Right lobe of liver (tissue), 6 donors: ENCODE measurements at places on chromosomes 3 and 15. TPM values are rescaled to one million over a fixed set of nuclear protein-coding genes. Genes with fewer than 3 reads are reported as not detected.
A peak's percentile ranks its signal among the peaks of the same experiment; 100 is the strongest.

DNA sequence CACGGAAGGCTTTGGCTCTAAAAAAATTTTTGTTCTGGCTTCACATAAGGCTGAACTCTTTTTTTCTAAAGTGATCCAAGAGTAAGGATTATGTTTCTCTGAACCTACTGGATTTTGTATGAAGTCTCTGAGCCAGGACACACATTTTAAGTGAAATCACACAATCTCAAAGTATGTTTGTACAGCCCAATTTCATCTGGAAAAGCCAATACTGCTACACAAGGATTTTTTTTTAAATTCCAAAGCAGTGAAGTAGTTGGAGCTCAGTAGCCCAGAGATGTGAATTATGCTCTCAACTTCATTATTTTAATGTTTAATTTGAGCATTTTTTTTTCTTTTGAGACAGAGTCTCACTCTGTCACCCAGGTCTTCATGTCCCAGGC is 243.9 kb downstream of the FAM43A start:
- no peaks in the 10 kb centered on the region for H3K4me1 ChIP-seq
- H3K4me3 ChIP-seq: no peak overlapping the region
- no peaks in the 10 kb centered on the region for H3K27me3 ChIP-seq
- no peaks in the 10 kb centered on the region for H3K36me3 ChIP-seq

GRCh38 chr15:29103824-29104565 is 165.6 kb downstream of the NSMCE3 start:
- H3K36me3 ChIP-seq: no peaks in the 10 kb centered on the region
- DNase-seq: peak; percentile 56
- H3K4me3 ChIP-seq: peak overlapping the region; percentile 21
- no peaks in the 10 kb centered on the region for H3K27me3 ChIP-seq
- no peaks in the 10 kb centered on the region for H3K4me1 ChIP-seq

- no peaks in the 10 kb centered on the region for H3K27me3 ChIP-seq
- no peak overlapping the region for H3K4me3 ChIP-seq
- peaks cover 56% of the 10 kb centered on the region for H3K36me3 ChIP-seq
- H3K27ac ChIP-seq: no peak overlapping the region
- no peaks in the 10 kb centered on the region for H3K4me1 ChIP-seq
- peak; percentile 45 for DNase-seq
Observed at GRCh38 chr3:52253314-52254304, 8.1 kb downstream of the PPM1M start.

DNA sequence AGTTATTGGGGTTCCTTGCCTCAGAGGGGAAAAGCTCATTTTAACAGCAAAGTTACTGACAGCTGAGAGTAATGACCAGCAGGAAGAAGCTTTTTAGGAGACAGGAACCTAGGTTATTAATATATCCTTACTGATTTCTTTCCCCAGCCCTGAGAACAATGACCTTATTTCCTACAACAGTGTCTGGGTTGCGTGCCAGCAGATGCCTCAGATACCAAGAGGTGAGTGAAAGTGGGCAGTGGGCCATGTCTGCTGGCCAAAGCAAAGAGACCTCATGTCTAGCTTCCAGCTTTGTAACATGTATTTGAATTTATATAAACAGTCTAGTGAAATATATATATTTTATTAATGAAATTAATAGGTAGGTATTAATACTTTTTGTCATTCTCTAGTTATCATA is 5.0 kb downstream of the CCNDBP1 start:
- H3K27me3 ChIP-seq: no peaks in the 10 kb centered on the region
- no peak overlapping the region for H3K4me3 ChIP-seq
- no peak overlapping the region for H3K27ac ChIP-seq
- peak; percentile 61 for DNase-seq

DNA sequence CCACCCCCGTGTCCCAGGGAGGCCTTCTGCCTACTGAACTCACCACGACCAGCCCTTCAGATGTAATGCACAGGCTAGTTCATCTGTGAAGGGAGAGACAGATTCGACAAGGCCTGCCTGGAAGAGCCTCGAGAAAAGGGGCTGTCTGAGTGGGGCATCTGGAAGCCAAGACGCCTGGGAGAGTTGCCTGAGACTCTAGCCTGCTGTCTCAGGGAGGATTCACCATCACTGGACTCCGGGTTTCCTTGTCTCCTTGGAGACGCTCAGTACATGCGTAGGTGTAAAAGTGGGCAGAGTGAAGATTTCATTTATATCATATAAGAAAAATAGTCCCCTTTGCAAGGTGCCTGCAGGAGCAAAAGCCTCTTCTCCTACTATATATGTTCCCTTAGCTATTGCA is 468.9 kb downstream of the FOXP1 start:
- no peak overlapping the region for H3K27ac ChIP-seq
- H3K36me3 ChIP-seq: no peaks in the 10 kb centered on the region
- no peaks in the 10 kb centered on the region for H3K27me3 ChIP-seq
- DNase-seq: no peak
- no peak overlapping the region for H3K4me3 ChIP-seq

DNA sequence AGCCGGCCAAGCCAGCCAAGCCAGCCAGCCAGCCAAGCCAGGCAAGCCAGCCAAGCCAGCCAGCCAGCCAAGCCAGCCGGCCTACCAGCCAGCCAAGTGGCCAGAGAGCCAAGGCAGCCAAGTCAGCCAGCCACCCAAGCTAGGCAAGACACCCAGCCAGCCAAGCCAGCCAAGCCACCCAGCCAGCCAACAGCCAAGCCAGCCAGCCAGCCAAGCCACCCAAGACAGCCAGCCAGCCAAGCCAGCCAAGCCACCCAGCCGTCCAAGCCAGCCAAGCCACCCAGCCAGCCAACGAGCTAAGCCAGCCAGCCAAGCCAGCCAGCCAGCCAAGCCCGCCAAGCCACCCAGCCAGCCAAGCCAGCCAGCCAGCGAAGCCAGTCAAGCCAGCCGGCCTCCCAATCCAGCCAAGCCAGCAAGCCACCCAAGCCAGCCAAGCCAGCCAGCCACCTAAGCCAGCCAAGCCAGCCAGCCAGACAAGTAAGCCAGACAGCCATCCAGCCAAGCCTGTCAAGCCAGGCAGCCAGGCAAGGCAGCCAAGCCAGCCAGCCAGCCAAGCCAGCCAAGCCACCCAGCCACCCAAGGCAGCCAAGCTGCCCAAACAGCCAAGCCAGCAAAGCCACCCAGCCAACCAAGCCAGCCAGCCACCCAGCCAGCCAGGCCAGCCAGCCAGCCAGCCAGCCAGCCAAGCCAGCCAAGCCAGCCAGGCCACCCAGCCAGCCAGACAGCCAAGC is 200.5 kb downstream of the GOLGA6L6 start:
- no peak overlapping the region for H3K4me3 ChIP-seq
- no peak overlapping the region for H3K27ac ChIP-seq
- H3K36me3 ChIP-seq: no peaks in the 10 kb centered on the region
- no peaks in the 10 kb centered on the region for H3K27me3 ChIP-seq
- H3K4me1 ChIP-seq: no peaks in the 10 kb centered on the region

DNA sequence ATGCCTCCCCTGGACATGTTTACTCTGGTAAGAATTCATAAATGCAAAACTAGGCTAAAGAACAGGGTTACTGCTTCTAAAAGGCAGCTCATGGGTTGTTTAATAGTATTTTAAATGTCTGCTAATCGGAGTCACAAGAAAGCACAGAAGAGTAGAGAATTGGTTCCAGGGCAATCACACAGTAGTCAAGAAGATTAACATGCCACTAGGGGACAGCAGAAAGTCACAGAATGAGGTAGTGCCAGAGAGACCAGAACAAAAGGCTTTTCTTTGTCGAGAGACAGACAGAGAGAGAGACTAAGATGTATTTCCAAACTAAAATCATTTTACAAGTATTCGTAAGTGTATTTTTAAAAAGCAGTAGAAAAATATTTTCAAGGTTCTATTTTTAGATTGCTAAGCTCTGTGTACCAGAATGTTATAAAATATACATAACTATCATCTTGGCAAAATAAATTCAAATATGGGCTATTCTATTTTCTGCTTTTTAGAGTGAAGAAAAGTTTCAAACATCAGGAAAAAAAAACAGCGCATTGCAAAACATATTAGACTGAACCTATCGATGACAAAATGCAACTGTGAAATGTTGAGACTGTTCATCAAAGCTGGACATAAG is 78.3 kb upstream of the CDIN1 start:
- no peak for DNase-seq
- no peak overlapping the region for H3K4me3 ChIP-seq
- H3K27me3 ChIP-seq: no peaks in the 10 kb centered on the region
- no peaks in the 10 kb centered on the region for H3K36me3 ChIP-seq
- H3K4me1 ChIP-seq: no peaks in the 10 kb centered on the region
- no peak overlapping the region for H3K27ac ChIP-seq

DNA sequence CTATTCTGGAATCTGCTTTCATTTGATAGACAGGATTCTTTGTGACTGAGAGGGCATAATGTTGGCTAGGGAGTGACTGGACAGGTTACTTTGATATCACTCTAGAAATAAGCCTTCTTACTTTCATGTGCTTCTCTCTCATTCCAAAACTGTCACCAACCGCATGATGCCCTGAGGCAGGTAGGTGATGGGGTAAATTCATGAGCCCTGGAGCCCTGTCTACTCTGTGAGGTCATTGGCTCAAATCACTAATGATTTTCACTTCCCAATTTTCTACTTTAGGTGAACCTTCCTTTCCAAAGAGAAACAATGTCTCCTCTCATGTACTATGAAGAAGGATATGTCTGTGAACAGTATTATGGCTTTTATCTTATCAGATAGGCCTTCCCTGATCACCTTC is 596.7 kb downstream of the TUSC7 start:
- H3K4me1 ChIP-seq: peaks cover 5% of the 10 kb centered on the region
- H3K27me3 ChIP-seq: no peaks in the 10 kb centered on the region
- H3K4me3 ChIP-seq: no peak overlapping the region
- H3K27ac ChIP-seq: no peak overlapping the region
- DNase-seq: no peak

DNA sequence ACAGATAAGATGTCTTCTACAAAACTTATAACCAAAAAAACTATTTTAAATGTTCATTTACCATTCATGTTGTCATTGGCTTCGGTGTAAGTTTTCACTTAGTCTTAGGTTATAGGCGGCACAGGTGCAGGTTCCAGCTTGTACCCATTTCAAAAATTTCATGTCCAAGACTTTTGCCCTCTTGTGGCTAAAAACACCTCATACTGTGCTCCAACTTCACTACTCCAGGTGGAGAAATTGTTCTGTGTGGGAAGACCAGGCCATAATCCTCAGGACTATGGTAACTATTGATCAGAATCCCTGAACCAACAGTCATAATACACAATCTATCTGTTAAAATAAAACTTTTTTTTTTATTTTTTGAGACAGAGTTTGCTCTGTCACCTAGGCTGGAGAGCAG is 95.2 kb upstream of the ATP11B start:
- no peaks in the 10 kb centered on the region for H3K36me3 ChIP-seq
- H3K4me3 ChIP-seq: no peak overlapping the region
- H3K27ac ChIP-seq: peak overlapping the region; percentile 44

GRCh38 chr3:78970656-78971055 is 797.1 kb downstream of the ROBO1 start:
- H3K36me3 ChIP-seq: no peaks in the 10 kb centered on the region
- H3K27ac ChIP-seq: no peak overlapping the region
- H3K4me1 ChIP-seq: no peaks in the 10 kb centered on the region
- DNase-seq: no peak

DNA sequence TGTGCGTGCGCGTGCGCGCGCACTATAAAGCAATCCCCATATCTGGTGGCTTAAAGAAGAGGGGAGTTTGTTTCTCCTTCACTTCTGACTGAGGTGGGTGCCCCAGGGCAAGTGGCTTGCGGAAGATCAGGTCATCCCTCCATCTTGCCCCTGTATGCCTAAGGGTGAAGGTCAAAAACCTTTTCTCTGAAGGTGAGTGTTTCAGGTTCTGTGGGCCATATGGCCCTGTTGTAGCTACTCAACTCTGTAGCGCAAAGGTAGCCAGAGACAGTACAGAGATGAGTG is 5.5 kb downstream of the ABTB1 start:
- no peak overlapping the region for H3K27ac ChIP-seq
- no peaks in the 10 kb centered on the region for H3K4me1 ChIP-seq
- no peaks in the 10 kb centered on the region for H3K36me3 ChIP-seq
- no peak for DNase-seq
- H3K4me3 ChIP-seq: no peak overlapping the region
- no peaks in the 10 kb centered on the region for H3K27me3 ChIP-seq

DNA sequence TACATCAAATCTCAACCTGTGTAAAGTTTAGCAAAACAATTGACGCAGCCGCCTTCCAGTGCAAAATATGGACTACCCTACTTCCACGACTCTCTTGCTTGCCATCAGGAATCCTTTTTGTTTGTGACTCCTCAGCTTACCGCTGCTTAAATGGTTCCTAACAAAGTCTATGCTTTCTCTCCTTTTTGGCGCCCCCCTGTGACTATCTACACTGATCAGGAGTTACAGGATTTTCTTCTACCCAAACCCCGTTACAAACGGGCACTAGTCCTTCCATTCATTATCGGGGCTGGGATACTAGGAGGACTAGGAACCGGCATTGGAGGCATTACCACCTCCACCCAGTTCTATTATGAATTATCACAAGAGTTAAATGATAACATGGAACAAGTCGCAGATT is 184.0 kb downstream of the IGSF11 start:
- no peak overlapping the region for H3K4me3 ChIP-seq
- no peaks in the 10 kb centered on the region for H3K4me1 ChIP-seq
- no peaks in the 10 kb centered on the region for H3K27me3 ChIP-seq
- H3K36me3 ChIP-seq: no peaks in the 10 kb centered on the region

GRCh38 chr3:63857311-63857710 is 6.3 kb downstream of the THOC7 start:
- no peaks in the 10 kb centered on the region for H3K36me3 ChIP-seq
- H3K4me3 ChIP-seq: no peak overlapping the region
- no peaks in the 10 kb centered on the region for H3K4me1 ChIP-seq
- H3K27ac ChIP-seq: no peak overlapping the region
- no peaks in the 10 kb centered on the region for H3K27me3 ChIP-seq

DNA sequence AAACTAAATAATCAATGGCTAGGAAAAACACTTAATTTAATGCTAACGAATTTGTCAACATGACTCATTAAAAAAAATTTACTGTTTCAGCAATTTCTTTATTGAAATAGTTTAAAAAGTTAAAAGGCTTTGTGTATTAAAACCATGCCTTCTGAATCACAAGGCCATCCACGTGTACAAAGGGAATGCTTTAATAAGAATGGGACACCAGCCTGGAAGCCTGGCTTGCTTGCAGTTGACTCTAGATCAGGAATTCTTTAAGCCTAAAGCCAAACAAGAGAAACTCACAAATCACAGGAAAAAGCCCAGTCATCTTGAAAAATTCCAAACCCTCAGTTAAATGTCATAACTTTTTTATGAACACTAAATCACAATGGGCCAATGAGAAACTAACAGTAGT is 137.6 kb downstream of the PEAK1 start:
- H3K27me3 ChIP-seq: no peaks in the 10 kb centered on the region
- no peak for DNase-seq
- no peaks in the 10 kb centered on the region for H3K36me3 ChIP-seq
- H3K4me3 ChIP-seq: no peak overlapping the region
- no peak overlapping the region for H3K27ac ChIP-seq
- no peaks in the 10 kb centered on the region for H3K4me1 ChIP-seq

The ZBED2 gene
- total RNA-seq: not detected

The CKMT1A gene
- not detected for total RNA-seq

The KBTBD12 gene
- total RNA-seq: not detected

The TIPARP gene
- 10.2 TPM for total RNA-seq

The MKRN2OS gene
- not detected for total RNA-seq

The SENP2 gene
- total RNA-seq: 26.8 TPM

The MAP2K1 gene
- 68.8 TPM for total RNA-seq

The CRYBG3 gene
- total RNA-seq: 10.2 TPM

The CDC25A gene
- 0.27 TPM for total RNA-seq

The SERPINI2 gene
- total RNA-seq: not detected
